Erythroblast (primary cell): ENCODE measurements at places on chromosomes 7 and 10.

GRCh38 chr7:108419961-108420908 is 36.0 kb downstream of the NRCAM start:
- DNase-seq, result no peak

GRCh38 chr10:100020142-100020885 is 10.6 kb upstream of the DNMBP start:
- DNase-seq, result no peak

- no peak for DNase-seq
These were observed 185.0 kb downstream of the HDAC9 start for GRCh38 chr7:18680576-18680975.

DNA sequence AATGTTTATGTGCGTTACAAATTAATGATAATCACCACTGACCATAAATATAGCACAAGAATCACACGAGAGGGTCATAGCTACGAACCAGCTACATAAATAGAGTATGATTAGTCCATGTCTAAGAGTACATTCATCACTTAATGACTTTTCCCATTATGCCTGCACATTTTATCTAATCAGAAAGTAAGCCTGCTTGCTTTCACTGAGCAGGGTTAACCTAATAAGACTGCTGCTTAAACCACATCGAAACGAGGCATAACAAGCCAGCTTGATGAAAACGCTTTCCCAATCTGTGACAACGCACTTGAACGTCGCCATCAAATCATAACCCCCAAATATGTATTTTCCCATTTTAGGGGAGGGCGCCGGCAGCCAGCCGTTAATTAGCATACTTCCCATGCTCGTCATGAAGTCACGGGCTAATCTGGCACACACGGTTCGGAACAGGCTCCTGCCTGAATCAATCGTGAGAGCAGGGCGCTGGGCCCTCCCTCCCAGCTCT is 71.5 kb downstream of the EBF3 start:
- DNase-seq, result no peak

DNA sequence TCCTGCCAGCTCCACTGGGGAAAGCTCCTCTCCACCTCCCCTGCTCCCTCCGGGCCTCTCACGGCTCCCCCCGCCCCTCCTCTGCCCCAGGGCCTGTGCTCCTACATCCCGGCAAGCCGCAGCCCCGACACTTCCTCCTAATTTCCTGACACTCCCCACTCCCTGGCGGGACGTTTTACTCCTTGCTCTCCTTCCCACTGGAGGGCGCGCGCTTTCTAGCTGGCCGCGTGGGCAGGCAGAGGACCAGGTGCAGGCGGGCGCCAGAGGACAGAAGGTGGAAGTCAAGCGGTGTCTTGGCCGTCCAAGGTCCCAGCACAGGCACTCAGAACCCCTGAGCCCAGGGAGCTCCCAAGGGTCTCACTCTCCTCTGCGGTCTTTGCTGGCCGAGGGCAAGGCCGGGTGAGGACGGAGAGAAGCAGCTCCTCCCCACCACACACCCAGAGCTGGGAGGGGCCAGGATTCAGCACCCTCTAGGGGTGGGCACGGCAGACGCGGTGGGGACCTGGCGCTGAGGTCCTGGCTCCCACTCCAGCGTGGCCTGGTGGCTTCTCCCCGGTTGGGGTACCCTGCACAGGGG is 19.1 kb downstream of the ADAM8 start:
- DNase-seq, result peak; percentile 64

DNA sequence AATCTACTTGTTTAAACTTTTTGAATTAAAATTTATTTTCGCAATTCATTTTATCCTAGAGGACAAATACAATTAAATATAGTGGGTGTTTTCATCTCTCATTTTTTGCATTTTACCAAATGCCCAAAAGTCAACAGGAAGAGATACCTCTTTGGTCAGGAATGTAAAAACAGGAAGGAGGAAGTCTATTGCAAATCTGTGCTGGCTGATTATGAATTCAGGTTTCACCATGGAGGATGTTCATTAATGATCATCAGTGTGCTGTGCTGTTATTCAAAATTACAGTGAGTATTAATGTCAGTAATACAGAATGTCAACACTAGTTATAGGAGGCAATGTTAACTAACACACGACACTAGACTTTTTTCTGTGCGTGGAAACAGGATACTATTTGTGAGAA is 24.7 kb downstream of the EXOC6 start:
- no peak for DNase-seq

GRCh38 chr10:89053555-89053954 is 63.0 kb downstream of the FAS start:
- DNase-seq, result no peak

DNA sequence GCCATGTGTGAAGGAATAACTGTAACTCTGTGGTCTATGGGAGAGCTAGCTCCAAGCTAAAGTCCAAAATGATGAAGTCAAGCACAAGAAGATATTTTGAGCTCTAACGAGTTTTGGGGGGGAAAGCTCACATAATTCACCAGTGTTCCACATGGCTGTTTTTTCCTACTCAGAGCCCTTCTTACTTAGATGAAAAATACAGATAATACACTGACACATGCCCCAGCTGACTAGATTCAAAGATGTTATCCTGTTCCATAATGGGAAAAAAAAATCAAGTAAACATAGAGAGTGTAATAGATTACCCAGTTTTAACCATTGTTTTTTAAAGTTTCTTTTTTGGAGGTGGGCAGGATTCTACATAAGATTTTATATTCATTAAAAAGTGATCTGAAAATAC is 86.6 kb downstream of the PRLHR start:
- no peak for DNase-seq

- no peak for DNase-seq
These were observed 47.9 kb upstream of the SLC35B4 start for GRCh38 chr7:134364619-134365037.

DNA sequence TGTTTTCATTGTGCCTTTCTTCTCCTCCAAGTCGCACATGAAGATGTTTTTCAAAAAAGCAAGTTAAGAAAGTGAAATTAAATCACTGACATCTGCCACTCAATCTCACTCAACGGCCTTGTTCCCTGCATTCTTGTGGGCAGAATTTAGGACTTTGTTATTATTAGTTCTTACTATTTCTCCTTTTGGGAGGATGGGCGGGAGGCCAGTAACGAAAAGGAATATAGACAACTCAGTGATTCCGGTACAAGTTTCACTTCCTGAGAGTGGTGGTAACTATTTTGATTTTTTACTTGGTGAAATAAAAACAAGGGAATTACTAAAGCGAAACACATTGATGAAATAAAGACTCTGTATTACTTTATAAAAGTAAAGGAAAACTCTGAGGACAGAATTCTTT is 231.9 kb upstream of the HABP2 start:
- no peak for DNase-seq

- no peak for DNase-seq
These were observed 253.1 kb upstream of the PITRM1 start for GRCh38 chr10:3425716-3426115.

DNA sequence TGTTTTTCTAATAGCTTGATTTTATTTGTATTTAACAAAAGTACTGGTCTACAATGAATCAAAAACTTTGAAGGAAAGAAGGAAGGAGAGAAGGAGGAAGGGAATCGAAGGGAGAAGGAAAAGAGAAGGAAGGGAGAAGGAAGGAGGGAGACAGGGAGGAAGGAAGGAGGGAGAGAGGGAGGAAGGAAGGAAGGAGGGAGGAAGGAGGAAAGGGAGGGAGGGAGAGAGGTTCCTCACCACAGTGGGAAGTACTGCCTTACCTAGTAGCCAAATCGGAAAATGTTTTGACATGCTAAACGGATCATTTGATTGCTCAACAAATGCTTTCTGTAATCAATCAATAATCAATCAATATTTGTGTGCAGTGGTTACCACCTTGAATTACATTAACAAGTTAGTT is 225.8 kb upstream of the CELF2 start:
- DNase-seq, result no peak

DNA sequence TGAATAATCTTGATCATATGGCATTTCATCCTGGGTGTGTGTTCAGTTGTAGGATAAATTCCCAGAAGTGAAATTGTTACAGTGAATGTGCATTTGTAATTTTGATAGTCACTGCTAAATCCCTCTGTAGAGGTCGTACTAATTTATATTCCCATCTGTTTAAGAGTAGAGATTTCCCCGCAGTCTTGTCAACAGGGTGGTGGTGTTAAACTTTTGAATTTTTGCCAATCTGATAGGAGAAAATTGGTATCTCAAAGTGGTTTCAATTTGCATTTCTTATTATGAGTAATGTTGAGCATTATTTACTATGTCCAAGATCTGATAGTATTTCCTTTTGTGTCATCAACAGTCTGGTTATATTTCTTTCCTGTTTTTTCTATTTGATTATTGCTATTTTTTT is 101.7 kb downstream of the AUTS2 start:
- DNase-seq, result no peak

DNA sequence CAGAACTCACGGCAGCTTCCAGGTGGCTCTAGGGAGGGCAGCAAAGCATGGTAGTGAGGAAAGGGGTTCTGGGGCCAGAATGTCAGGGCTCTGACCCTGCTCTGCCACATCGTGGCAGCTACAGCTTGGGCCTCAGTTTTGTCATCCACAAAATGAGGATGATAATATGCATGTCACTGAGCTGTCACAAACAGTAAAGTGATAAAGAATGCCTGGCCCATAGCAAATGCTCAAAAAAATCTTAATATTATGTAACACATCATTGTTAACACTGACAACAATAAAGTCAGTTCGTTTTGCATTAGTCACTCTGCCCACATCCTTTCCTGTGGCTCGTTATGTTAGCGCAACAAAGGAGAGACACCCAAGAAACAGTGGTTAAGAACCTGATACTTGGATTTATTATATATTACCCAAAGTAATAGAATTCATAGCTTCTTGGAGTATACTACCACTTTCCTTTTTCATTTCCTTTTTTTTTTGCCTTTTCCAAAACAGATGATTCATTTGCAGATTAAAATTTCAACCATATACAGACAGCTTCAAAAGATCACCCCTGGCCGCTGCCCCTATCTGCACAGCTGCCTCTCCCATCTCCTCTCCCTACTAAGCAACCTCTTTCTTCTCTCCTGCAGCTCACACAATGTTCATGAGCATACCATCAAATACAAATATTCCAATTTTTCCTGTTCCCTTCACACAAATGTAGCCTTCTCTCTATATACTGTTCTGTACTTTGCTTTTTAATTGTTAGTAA is 45.5 kb upstream of the DDC start:
- DNase-seq, result no peak

DNA sequence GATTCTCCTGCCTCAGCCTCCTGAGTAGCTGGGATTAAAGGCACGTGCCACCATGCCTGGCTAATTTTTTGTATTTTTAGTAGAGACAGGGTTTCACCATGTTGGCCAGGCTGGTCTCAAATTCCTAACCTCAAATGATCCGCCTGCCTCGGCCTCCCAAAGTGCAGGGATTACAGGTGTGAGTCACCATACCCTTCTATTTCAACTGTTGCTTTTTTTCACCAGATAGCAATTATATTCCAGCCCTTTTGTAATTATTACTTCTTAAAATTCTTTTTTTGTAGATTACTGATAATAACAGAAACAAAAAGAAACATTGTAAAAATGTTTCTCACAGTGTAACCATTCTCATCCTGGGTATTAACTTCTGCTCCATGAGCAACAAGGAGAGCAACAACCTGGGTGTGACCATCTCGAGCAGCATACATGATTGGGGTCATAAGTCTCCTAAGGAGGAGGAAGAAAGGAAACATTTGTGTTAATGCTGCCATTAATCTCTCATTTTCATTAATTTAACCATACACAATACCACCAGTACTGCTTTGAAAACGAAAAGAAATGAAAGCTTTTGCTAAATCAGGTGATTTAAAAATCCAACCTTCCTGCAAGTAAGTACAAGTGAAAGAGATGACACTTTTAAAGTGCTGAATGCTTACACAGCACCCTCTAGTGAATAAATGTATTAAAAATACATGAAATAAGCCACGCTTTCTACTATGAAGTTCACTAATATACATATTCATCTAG is 41.8 kb downstream of the ASZ1 start:
- no peak for DNase-seq

GRCh38 chr7:125747966-125748365 is 818.3 kb upstream of the POT1 start:
- no peak for DNase-seq

- DNase-seq, result no peak
These were observed 93.8 kb downstream of the ZRANB1 start for GRCh38 chr10:125035588-125036295.

- DNase-seq, result no peak
These were observed 106.7 kb upstream of the LAMB4 start for GRCh38 chr7:108236681-108237415.

DNA sequence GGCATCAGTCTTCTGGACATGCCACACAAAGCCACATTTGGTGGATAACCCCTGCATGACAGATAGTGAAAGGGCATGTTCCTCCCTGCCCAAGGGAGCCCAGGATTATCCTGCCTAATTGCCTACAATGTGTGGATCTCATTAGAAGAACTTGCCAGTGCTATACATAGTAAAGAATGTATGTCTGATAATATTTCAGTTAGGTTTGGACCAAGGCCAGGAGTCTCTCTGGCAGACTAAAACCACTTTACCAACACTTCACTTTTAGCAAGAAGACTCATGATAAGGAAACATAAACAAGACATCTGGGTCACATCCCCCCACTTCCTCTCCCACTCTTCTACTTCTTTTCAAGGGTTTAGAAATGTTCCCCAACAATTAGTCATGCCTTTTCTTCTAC is 196.7 kb downstream of the MTERF1 start:
- DNase-seq, result peak; percentile 25

GRCh38 chr7:80882213-80882801 is 36.5 kb downstream of the SEMA3C start:
- no peak for DNase-seq

GRCh38 chr7:101567230-101567629 is 61.9 kb downstream of the MYL10 start:
- no peak for DNase-seq

DNA sequence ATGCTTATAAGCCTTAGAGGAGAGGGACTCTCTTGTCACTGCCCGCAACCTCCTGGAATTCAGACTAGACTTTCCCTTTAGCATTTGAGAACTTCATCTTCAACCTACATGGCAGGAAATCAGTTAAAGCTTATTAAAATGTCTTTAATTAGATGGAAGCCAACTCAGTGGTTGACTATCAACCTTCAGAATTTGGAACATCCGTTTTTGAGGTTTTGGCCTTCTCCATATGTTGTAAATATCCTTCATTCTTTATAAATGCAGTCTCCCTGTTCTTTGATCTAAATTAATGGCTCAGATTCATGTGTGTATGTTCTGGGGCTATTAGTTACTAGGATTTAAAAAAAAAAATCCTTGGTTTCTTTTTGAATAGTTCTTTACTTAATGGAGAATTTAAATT is 85.0 kb downstream of the ANKRD61 start:
- DNase-seq, result no peak

DNA sequence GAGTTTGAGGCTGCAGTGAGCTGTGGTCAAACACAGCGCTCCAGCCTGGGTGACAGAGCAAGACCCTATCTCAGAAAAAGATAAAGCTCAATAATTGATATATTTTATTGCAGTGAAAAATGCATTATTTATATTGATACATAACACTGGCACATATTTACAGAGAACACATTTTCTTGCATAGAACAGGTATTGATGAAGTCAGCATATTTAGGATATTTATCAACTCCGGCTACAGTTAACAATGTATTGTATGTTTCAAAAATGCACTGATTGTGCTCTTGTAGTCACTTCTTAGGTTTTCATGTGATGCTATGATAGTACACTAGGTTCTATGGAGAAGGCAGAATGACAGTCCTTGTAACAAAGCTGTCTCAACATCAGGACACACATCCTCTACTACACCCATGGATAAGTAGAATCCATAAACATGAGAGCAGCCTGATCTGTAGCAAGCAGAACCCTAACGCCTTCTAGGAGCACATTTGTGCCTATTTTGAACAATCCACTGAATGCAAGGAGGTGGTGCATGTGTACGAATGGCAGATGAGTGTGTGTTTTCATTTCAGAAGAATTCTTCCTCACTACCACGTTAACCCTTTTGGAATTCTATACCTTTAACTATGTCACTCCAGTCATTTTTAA is 586.1 kb upstream of the CELF2 start:
- no peak for DNase-seq
